ENCODE measurements at places on chromosomes 2 and 18. TPM values are rescaled to one million over a fixed set of nuclear protein-coding genes. Genes with fewer than 3 reads are reported as not detected.

DNA sequence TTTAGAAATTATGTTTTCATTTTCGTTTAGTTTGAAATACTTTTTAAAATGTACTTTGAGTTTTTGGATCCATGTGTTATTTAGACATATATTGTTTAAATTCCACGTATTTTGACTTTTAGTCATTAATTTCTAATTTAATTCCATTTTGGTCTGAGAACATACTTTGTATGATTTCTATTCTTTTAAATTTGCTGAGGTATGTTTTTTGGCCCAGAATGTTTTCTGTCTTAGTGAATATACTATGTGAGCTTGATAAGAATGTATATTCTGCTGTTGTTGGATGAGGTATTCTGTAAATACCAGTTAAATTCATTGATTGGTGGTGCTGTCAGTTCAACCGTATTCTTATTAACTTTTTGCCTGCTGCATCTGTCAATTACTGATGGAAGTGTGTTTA lies 26.4 kb downstream of the VRK2 start:
- no peak for DNase-seq

GRCh38 chr2:74585406-74586185 lies 31.1 kb downstream of the DOK1 start:
- no peak for DNase-seq

DNA sequence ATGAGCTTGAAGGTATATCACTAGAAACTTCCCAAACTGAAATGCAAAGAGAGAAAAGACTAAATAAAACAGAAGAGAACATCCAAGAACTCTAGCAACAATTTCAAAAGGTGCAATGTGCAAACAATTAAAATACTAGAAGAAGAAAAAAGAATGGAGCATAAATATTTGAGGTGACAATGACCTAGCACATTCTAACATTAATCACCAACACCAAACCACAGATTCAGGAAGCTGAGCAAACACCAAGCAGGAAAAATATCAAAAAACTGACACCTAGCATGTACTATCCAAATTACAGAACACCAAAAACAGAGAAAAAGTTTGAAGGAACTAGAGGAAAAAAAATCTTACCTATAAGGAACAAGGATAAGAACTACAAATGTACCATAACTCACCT lies 460.8 kb downstream of the IRS1 start:
- peak; percentile 19 for DNase-seq

DNA sequence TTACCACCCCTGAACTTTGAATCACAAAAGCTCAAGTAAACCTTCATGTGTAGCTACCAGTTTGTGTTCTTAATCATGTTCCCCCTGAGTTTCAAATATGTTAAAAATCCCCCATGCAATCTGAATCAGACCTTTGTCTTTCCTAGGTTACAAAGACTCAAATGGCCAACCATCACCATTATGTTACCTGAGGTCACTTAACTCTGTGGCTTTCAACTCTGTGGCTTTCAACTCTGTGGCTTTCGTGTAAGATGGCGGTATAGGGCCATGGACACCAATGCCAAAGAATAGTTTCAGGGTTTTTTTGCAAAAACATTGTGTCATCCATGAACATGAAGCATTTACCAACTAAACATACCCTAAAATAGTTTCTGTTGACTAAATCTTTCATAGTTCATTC lies 6.7 kb downstream of the ERMN start:
- no peak for DNase-seq

- no peak for DNase-seq
These were observed 32.2 kb downstream of the SH3YL1 start for GRCh38 chr2:231521-232185.

DNA sequence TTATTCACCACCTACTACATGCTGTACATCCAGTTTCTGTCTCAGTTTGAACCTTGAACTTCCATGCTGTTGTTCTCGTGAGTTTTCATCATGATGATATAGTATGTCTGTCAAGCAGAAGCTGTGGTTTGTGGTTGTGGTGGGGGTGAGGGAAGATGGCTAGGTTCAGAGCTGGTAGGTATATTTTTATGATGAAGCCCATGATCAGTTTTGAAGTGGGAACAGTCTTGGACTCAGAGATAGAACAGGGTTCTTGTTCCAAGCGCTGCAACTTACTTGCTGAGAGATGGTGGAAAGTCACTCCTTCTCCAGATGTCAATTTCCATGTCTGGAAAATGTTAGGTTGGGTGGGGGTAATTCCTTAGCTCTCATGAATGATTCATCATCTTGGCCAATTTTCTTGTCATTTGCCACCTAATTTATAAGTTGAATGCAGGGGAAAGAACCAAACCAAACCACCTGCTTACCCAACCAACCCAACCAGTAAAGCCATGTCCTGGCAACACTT lies 21.6 kb downstream of the PMAIP1 start:
- peak; percentile 60 for DNase-seq

DNA sequence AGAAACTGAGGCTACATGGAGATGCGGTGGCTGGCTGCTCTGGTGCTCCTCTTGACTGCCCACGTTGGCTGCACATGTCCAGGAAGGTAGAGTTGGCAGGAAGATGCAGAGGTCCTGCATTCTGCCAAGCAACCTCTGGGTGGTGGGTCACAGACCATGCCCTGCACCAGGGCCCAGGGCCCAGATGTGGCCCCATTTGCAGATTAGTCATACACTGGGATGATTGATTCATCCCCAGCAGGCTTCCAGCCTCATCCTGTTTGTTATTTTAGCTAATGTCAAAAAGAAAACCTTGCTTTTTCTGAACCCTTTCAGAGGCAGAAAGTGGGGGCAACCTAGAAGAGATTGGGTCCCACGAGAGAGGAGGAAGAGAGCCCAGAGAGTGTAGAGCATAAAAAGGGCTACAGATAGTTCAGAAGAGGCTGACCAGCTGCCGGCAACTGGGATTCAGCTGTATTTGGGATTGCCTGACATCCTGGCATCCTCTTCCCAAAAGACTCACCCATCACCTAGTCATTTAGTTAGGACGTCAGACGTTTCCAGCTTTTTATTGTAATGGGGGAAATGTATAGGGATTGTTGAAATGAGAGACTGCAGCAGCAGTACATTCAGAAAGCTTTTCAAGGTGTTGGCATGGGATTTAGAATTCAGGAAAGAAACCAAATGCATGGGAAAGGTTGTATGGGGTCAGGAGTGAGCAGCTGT lies 101.9 kb downstream of the CTIF start:
- DNase-seq = peak; percentile 72

GRCh38 chr2:184468826-184469225 lies 129.5 kb upstream of the ZNF804A start:
- DNase-seq = no peak

GRCh38 chr2:168611896-168612650 lies 156.0 kb downstream of the CERS6 start:
- DNase-seq = no peak

- no peak for DNase-seq
These were observed 112.7 kb downstream of the ANKRD44 start for GRCh38 chr2:197197895-197198311.

DNA sequence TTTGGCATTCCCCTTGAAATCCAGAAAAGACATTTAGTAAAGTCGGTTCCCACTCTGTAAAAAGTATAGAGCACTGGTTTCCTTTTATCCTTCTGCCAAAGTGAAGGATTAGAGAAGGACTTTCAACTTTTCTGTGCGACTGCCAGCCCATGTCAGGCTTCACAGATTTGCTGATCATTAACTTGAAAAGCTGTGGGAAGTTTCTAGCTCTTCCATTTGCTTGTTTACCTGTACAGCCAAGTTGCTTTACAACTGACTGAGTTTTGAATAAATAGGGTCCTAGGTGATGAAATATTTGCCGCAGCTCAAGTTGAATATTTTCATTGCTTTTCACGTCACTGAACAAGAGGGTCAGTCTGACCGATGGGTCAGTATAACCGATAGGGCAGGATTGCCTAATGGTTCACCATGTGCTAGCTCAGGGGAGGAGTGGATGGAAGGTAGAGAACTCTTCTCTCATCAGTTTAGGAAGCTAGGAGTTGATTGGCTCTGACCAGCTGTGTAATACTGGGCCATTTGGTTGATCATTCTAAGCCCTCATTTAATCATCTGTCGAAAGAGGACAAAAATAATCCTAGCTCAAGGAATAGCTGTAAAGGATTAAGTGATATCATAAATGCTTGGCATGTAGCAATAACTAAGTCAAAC lies 30.4 kb downstream of the UPP2 start:
- DNase-seq = no peak

GRCh38 chr2:102184018-102184417 lies 2.8 kb upstream of the IL1RL2 start:
- no peak for DNase-seq

DNA sequence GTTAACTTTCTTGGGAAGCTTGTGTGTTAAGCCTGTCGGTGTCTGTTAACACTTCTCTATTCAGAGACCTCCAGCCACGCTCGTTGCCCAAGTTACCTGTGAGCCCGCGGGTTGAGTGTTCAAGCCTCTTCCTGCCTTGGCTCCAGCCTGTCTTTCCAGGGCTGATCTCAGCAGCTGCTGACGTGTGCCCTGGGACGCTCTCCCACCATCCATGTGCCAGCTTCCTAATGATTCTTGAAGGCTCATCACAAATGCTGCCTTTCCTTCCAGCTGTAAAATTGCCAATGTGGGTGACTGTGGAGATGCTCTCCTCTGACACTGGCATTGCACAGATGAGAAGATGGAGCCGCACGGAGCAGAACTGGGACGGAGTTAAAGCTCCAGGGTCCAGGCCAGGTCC lies 6.1 kb downstream of the RNF144A start:
- DNase-seq = no peak

DNA sequence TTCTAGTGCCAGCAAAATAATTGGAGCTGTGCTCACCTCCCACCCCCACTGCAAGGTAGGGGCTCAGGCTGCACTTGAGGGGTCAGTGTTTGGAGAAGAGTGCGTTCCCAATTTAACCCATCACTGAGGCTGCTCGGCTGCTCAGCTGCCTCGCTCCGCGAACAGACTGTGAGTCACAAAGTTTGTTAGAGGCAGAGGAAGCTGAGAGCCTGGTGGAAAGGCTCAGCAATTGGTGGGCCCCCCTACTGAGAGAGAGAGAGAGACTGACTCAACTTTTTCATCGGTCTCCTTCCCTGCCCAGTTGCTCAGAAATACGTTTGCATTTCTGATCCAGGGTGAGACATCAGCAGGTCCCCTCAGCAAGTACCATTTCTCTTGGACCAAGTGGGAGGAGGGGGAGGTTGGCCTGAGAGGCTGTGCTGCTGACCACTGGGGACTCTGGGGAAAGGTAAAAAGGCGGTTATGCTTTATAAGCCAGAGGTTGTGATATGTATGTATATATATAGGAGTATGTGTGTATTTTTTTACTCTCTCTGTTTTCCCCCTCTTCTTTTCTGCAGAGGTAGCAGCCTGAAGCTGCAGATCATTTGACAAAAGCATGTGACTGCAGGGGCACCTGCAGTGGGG lies 1.5 kb downstream of the EFR3B start:
- DNase-seq = peak; percentile 92

GRCh38 chr2:152166633-152167032 lies 8.9 kb downstream of the STAM2 start:
- DNase-seq = no peak

- DNase-seq = no peak
These were observed 83.3 kb downstream of the ALPK2 start for GRCh38 chr18:58545338-58546296.

- no peak for DNase-seq
These were observed 231.1 kb downstream of the DYSF start for GRCh38 chr2:71684226-71685072.

DNA sequence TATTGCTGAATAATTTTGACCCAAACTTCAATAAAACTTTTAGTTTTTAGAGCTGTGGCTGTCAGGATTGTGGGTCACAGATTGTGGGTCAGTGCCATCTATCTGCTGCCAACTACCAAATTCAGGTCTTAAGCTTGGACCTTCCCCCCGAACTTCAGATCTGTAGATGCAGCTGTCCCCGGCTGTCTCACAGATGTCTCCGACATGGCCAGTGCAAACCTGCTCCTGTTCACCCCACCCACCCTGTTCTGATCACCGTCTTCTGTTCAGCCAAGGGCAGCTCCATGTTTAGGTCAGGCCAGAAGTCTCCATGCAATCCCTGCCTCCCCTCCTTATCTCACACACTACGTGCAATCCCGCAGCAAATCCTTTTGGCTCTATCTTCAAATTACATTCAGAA lies 175.0 kb downstream of the PRKCE start:
- DNase-seq = no peak

DNA sequence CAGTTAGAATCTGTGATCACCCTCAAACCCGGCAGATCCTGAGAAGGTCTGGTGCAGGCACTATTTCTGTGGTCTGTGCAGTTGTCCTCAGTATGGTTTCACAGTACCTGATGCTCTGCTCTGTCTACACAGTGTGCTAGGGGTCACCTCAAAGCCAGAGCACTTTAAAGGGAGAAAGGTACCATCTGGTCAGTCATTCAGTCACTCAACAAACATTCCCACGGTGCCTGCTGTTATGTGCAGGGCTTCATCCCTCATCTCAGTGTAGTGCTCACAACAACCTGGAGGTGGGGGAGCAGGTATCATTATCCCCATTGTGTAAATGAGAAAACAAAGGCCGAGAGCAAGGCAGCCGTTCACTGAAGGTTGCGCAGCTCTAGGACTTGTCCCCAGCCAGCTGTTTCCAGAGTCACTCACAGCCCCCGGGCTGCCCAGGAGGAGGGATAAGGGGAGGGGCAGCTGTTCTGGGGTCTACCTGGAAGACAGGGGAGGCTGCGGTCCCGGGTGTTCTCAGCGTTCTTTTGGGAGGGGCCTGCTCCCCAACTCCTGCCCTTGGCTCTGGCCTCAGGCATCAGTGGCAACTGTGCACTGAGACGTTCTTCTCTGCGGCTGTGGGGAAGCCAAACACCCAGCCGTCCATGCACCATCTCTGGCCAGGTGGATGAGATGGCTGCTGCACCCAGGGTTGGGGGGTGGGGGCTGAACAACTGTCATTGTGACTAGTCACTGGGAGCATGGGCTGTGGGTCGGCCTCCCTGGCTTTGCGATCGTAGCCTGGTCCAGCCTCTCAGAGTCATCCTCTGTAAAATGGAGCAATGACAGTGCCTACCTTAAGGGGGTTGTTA lies 9.2 kb downstream of the INHBB start:
- no peak for DNase-seq

GRCh38 chr2:3456125-3456524 lies 63.2 kb downstream of the ADI1 start:
- no peak for DNase-seq

DNA sequence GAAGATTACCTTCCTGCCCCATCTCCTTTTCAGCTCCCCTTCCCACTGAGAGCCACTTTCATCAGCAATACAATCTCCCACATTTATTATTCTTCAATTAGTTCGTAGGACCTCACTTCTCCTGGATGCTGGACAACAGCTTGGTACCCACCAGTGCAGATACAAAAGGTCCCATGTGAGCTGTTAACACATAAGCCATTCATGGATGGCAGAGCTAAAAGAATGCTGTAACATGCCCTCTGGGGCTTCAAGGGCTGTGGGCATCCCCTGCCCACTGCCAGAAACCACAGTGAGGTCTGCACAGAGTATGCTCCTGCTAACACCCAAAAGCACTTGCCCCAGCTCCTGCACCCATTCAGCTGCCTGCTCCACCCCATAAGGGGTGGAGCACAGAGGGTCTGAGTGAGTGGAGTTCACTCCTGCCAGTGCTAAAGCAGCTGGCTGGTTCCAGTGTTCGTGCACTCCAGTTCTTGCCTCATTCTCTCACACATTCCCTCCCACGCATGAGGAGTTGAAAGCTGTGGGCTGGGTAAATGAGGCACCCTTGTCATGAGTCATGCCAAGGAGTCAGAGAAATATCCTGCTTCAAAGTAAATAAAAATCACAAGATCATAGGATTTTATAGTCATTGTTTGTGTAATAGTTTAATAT lies 305.9 kb upstream of the TMEFF2 start:
- DNase-seq = peak; percentile 81

GRCh38 chr2:31832363-31832762 lies 178.4 kb downstream of the MEMO1 start:
- DNase-seq = no peak

RSAD2 gene
- total RNA-seq = not detected

FSHR gene
- not detected for total RNA-seq

LBX2 gene
- 4.0 TPM for total RNA-seq

MC5R gene
- total RNA-seq = not detected

FOXI3 gene
- not detected for total RNA-seq
